ENCODE measurements at places on chromosomes 4 and X. TPM values are rescaled to one million over a fixed set of nuclear protein-coding genes. Genes with fewer than 3 reads are reported as not detected.

MAGEC2 gene
- not detected for total RNA-seq

DNA sequence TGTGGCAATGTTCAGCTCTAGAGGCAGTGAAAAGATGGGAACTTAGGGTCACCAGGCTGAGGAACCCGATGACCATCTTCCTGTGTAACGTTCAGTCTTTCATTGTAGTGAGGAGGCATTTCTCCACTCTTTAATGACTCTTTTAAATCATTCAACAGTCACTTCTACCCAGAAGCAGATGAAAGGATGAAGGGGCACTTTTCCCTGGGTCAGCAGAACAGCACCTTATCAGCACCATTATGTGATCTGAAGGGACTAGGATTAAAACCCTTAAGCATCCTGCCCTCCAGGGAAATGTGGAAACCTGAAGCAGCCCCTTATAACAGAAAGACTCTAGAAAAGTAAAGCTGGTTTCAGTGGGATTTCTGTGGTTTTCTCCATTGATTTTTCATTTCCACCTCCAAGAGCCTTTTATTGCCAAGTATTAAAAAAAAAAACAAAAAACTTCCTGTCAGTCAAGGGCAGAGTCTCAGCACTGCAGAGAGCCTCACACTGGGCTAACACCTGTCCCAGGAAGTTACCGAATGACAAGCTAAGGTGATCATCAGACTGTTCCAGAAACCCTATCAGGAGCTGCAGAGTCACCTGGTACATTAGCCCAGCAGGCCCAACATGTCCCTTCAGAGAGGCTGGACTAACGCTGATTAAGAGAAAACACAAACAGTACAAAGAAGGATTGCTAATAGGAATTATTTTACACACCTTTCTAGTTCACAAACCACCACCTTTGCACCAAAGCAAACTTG is 185.9 kb downstream of the SHROOM3 start:
- H3K27ac ChIP-seq: peak overlapping the region; percentile 74
- no peak overlapping the region for H3K4me3 ChIP-seq
- H3K4me1 ChIP-seq: peaks cover 59% of the 10 kb centered on the region
- no peaks in the 10 kb centered on the region for H3K27me3 ChIP-seq
- peak; percentile 29 for DNase-seq

- H3K36me3 ChIP-seq: no peaks in the 10 kb centered on the region
- no peak overlapping the region for H3K4me3 ChIP-seq
- no peak for DNase-seq
- no peak overlapping the region for H3K27ac ChIP-seq
Observed at GRCh38 chr4:77263247-77263646, 106.2 kb downstream of the CCNG2 start.

DNA sequence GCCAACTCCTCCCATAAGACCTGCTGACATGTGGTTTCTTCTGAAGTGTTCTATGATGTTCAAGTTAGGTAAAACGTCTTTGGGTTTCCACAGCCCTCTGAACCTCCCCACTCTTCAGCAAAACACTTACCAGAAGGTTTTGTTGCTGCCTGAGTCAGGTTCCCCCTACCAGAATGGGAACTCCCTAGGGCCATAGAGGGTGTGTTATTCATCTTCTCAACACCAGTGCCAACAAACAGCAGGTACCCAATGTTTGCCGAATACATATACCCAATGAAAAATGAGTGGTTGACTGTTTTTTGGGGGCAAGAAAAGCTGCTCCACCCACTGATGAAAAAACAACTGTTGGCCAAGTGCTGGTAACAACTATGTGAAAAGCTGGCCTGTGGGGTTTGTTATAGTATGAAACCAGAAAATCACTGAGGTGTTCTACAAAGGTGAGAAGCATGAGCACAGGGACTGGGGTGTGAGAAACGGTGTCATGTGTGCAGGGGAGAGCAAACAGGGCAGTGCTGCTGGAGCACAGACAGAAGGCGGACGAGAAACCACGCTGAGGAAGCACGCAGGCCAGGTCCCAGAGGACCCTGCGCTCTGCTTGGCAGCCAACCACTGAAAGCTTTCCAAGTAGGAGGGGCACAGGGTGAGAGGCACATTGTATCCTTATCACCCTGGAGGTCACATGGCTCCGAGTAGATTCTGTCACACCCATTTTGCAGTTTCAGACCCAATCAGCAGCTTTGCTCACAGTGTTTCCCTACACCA is 28.8 kb downstream of the ATP8A1 start:
- no peak overlapping the region for H3K4me3 ChIP-seq
- H3K4me1 ChIP-seq: peaks cover 22% of the 10 kb centered on the region
- no peaks in the 10 kb centered on the region for H3K27me3 ChIP-seq
- H3K36me3 ChIP-seq: no peaks in the 10 kb centered on the region
- H3K27ac ChIP-seq: no peak overlapping the region

MTTP gene
- total RNA-seq: 0.83 TPM

- H3K4me3 ChIP-seq: no peak overlapping the region
- H3K27ac ChIP-seq: no peak overlapping the region
- no peaks in the 10 kb centered on the region for H3K27me3 ChIP-seq
- DNase-seq: no peak
- H3K36me3 ChIP-seq: no peaks in the 10 kb centered on the region
Observed at GRCh38 chr4:164937576-164938270, 39.7 kb downstream of the TRIM61 start.

DNA sequence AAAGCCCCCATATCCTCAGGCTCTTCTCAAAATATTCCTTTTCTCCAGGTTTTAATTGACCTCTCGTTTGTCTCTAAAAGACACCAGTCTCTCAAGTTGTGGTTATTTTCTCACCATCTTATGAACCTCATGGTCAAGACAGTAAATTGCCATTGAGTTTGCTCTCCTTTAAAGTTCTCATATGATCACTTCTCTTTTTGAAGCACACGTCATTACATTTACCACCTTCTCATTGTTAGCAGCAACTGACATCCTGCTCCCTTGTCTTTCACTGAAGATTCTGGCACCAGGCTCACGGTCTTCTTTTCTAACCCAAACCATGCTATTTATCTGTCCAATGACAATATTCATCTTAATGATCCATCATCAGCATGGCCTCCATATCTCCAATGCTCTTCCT is 324.2 kb downstream of the TMA16 start:
- H3K27me3 ChIP-seq: no peaks in the 10 kb centered on the region
- DNase-seq: no peak
- H3K36me3 ChIP-seq: no peaks in the 10 kb centered on the region
- no peaks in the 10 kb centered on the region for H3K4me1 ChIP-seq
- no peak overlapping the region for H3K4me3 ChIP-seq
- H3K27ac ChIP-seq: no peak overlapping the region

All from esophagus muscularis mucosa (tissue), 4 donors.